ENCODE measurements at places on chromosomes 7 and 10. TPM values are rescaled to one million over a fixed set of nuclear protein-coding genes. Genes with fewer than 3 reads are reported as not detected.

The DRGX gene
- not detected for total RNA-seq

The BICC1 gene
- 0.40 TPM for total RNA-seq

The HTR7 gene
- 7.6 TPM for total RNA-seq

The IDI2 gene
- not detected for total RNA-seq

The LRRC17 gene
- 0.18 TPM for total RNA-seq

The ENKUR gene
- total RNA-seq, result not detected

The GLCCI1 gene
- total RNA-seq, result 44.3 TPM

The SLC26A3 gene
- not detected for total RNA-seq

The CYP2E1 gene
- total RNA-seq, result 0.52 TPM

The STRIP2 gene
- 15.8 TPM for total RNA-seq

The CHST3 gene
- total RNA-seq, result 12.9 TPM

- no peaks in the 10 kb centered on the region for H3K27me3 ChIP-seq
- no peak overlapping the region for H3K27ac ChIP-seq
- no peaks in the 10 kb centered on the region for H3K36me3 ChIP-seq
- no peak overlapping the region for H3K4me3 ChIP-seq
- DNase-seq, result peak; percentile 13
- peaks cover 5% of the 10 kb centered on the region for H3K4me1 ChIP-seq
These were observed 22.6 kb downstream of the HSPA12A start for GRCh38 chr10:116719804-116720203.

DNA sequence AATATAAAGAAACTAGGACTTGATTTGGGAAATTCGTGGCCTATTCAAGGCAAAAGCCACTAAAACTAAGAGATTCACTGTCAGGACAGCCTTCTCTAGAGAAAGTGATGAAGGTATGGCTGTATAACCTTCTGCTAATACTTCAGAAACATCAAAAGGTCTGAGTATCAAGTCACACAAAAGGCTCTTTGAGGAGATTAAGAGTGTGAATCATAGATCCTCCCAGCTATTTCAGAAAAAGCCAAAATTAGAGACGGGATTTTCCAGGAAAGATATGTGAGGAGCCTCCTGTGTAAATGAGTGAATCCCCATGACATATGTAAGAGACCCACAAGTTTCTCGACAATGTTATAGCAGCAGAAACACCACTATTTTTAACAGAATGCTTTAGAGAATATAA is 56.2 kb downstream of the UBE3C start:
- no peaks in the 10 kb centered on the region for H3K4me1 ChIP-seq
- H3K4me3 ChIP-seq, result no peak overlapping the region
- DNase-seq, result no peak
- H3K27ac ChIP-seq, result no peak overlapping the region
- H3K27me3 ChIP-seq, result no peaks in the 10 kb centered on the region

GRCh38 chr10:126787201-126787600 is 116.7 kb upstream of the C10orf90 start:
- H3K36me3 ChIP-seq, result no peaks in the 10 kb centered on the region
- no peak for DNase-seq
- H3K27me3 ChIP-seq, result no peaks in the 10 kb centered on the region
- no peaks in the 10 kb centered on the region for H3K4me1 ChIP-seq

DNA sequence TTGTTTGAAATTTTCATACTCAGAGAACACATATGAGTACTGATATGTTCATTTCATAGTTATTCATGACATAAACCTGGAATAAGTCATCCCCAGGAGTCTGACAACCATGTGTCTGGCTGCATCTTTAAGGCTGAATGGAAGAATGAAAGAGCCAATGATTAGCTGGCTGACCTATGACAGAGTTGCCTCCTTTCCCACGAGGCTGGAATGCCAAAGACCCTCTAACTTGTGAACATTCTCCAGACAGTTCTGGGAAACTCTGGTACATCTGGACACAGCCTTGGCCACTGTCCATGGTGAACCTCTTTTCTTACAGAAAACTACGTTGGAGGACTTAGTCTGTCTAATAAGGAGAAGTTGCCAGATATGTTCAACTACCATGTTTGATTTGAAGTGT is 380.8 kb upstream of the MKI67 start:
- no peak overlapping the region for H3K27ac ChIP-seq
- H3K4me1 ChIP-seq, result no peaks in the 10 kb centered on the region
- H3K4me3 ChIP-seq, result no peak overlapping the region
- DNase-seq, result no peak
- no peaks in the 10 kb centered on the region for H3K36me3 ChIP-seq

GRCh38 chr7:133481676-133482075 is 228.8 kb downstream of the EXOC4 start:
- DNase-seq, result no peak
- H3K27ac ChIP-seq, result no peak overlapping the region
- no peak overlapping the region for H3K4me3 ChIP-seq
- peaks cover 3% of the 10 kb centered on the region for H3K4me1 ChIP-seq

- DNase-seq, result no peak
- H3K27ac ChIP-seq, result no peak overlapping the region
These were observed 285.4 kb downstream of the CXCL12 start for GRCh38 chr10:44099511-44099910.

- H3K4me1 ChIP-seq, result no peaks in the 10 kb centered on the region
- H3K27me3 ChIP-seq, result no peaks in the 10 kb centered on the region
- H3K36me3 ChIP-seq, result no peaks in the 10 kb centered on the region
- no peak overlapping the region for H3K27ac ChIP-seq
- H3K4me3 ChIP-seq, result no peak overlapping the region
- DNase-seq, result no peak
These were observed 186.3 kb upstream of the KCTD7 start for GRCh38 chr7:66442385-66442784.

- no peaks in the 10 kb centered on the region for H3K4me1 ChIP-seq
- DNase-seq, result no peak
- H3K4me3 ChIP-seq, result no peak overlapping the region
- no peaks in the 10 kb centered on the region for H3K27me3 ChIP-seq
- H3K36me3 ChIP-seq, result no peaks in the 10 kb centered on the region
These were observed 28.0 kb downstream of the VIM start for GRCh38 chr10:17256051-17256450.

DNA sequence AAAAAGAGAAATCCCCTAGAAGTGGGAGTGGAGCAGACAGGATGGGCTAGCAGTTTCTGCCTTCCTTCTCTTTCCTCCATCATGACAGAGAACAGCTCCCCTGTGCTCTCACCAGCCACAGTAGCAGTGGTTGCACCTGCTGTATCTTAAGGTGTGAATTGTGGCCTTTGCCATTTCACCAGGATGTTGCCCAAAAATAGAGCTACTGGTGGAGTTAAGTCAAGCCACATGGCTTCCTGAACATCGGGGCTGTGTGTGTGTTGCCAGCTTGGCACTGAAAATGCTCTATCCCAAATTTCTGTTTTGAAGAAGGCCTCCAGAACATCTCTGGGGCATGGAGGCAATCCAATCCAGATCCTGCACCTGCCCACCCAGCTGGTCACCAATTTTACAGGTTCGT is 348.7 kb downstream of the EXOC4 start:
- DNase-seq, result no peak
- H3K36me3 ChIP-seq, result no peaks in the 10 kb centered on the region
- no peaks in the 10 kb centered on the region for H3K27me3 ChIP-seq
- no peak overlapping the region for H3K27ac ChIP-seq
- H3K4me1 ChIP-seq, result no peaks in the 10 kb centered on the region

GRCh38 chr7:154693661-154694060 is 309.3 kb downstream of the PAXIP1 start:
- no peaks in the 10 kb centered on the region for H3K27me3 ChIP-seq
- no peak overlapping the region for H3K4me3 ChIP-seq
- no peak for DNase-seq

DNA sequence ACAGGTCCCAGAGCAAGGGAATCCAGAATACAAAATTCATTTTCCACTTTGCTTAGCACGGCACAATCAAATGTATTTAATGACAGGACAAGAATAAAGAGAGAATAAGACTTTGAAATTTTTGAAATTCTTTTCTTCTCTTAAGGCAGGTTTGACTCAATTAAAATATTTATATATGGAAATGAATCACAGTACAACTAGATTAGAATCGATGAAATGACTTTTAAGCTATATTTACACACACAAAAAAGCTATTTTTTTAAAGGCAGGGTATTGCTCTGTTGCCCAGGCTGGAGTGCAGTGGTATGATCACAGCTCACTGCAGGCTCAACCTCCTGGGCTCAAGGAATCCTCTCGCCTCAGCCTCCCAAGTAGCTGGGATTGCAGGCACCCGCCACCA is 265.4 kb upstream of the SLC26A5 start:
- no peaks in the 10 kb centered on the region for H3K4me1 ChIP-seq
- H3K27ac ChIP-seq, result no peak overlapping the region
- H3K4me3 ChIP-seq, result no peak overlapping the region
- DNase-seq, result no peak

- no peak for DNase-seq
- H3K36me3 ChIP-seq, result no peaks in the 10 kb centered on the region
- no peak overlapping the region for H3K27ac ChIP-seq
- H3K4me3 ChIP-seq, result no peak overlapping the region
- no peaks in the 10 kb centered on the region for H3K27me3 ChIP-seq
- no peaks in the 10 kb centered on the region for H3K4me1 ChIP-seq
These were observed 545.3 kb downstream of the PTPRN2 start for GRCh38 chr7:158042156-158042880.

- peak; percentile 43 for DNase-seq
- H3K36me3 ChIP-seq, result no peaks in the 10 kb centered on the region
- no peaks in the 10 kb centered on the region for H3K4me1 ChIP-seq
- no peak overlapping the region for H3K27ac ChIP-seq
These were observed 379.7 kb downstream of the RPS24 start for GRCh38 chr10:78413076-78414055.

- no peaks in the 10 kb centered on the region for H3K4me1 ChIP-seq
- peaks cover 77% of the 10 kb centered on the region for H3K36me3 ChIP-seq
- no peak overlapping the region for H3K4me3 ChIP-seq
- H3K27ac ChIP-seq, result peak overlapping the region; percentile 51
These were observed 76.0 kb downstream of the SPDYE5 start for GRCh38 chr7:75567948-75568595.

DNA sequence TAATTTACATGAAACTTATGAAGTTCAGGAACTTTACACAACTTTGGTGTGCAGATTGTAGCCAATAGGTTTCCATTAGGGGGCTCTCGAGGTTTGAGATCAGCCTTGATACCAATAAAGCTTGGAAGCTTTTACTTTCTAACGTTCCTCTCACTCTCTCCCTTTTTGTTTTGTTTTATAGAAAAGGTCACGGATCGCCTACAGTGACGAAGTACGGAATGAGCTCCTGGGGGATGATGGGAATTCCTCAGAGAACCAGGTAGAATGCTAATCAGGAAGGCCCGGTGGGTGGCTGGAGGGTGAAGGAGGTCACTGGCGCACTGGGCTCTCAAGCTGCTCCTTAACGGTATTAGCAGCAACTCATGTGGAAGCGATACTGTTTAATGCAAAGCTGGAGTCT is 79.9 kb downstream of the VTI1A start:
- no peaks in the 10 kb centered on the region for H3K36me3 ChIP-seq
- H3K4me3 ChIP-seq, result no peak overlapping the region
- DNase-seq, result peak; percentile 64
- H3K27ac ChIP-seq, result no peak overlapping the region
- H3K4me1 ChIP-seq, result peaks cover 5% of the 10 kb centered on the region

DNA sequence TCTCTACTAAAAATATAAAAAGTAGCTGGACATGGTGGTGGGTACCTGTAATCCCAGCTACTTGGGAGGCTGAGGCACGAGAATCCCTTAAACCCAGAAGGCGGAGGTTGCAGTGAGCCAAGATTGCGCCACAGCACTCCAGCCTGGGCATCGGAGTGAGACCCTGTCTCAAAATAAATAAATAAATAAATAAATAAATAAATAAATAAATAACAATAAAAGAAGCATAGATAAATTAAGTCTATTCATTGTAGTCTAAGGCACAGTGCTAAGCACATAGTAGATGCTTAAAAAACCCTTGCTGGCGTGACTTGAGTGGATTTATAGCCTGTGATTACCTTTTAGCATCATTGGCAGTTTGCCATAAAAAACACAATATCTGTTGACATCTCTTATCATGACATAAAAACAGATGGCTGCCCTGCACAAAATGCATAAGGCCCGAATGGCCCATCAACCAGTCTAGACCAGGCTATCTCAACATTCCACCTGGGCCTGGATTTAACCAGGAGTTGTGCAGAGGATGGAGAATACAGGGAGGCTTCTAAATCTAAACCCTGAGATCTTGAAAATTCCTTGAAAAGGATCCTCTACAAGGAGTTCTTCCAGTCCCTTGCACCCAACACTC is 94.9 kb downstream of the PRLHR start:
- DNase-seq, result no peak
- H3K36me3 ChIP-seq, result no peaks in the 10 kb centered on the region
- H3K4me1 ChIP-seq, result no peaks in the 10 kb centered on the region
- H3K27me3 ChIP-seq, result no peaks in the 10 kb centered on the region
- H3K4me3 ChIP-seq, result no peak overlapping the region

GRCh38 chr7:111532625-111533024 is 29.7 kb downstream of the IMMP2L start:
- no peak overlapping the region for H3K4me3 ChIP-seq
- no peaks in the 10 kb centered on the region for H3K27me3 ChIP-seq
- no peaks in the 10 kb centered on the region for H3K4me1 ChIP-seq

GRCh38 chr7:99625961-99626360 is 9.2 kb downstream of the ZSCAN25 start:
- no peak overlapping the region for H3K4me3 ChIP-seq
- no peak overlapping the region for H3K27ac ChIP-seq
- H3K4me1 ChIP-seq, result peaks cover 5% of the 10 kb centered on the region
- H3K36me3 ChIP-seq, result peaks cover 95% of the 10 kb centered on the region
- DNase-seq, result no peak

DNA sequence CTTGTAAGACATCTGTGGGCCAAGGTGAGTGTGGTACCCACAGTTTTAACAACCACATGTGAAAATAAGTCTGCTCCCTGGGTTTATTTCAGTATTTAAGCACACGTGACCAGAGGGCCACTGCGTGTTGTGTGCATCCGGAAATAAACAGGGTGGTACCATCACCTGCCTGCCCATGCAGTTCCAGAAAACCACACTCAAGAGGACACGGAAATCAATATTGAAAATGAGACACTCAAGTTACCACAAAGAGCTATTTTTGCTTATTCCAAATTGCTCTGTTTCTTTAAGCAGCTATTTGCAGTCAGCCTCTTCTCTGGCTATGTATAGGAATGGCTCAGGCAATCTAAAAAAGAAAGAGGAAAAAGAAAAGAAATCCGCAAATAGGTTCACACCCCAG is 71.8 kb upstream of the LOXL4 start:
- H3K4me1 ChIP-seq, result no peaks in the 10 kb centered on the region
- H3K4me3 ChIP-seq, result no peak overlapping the region
- DNase-seq, result no peak
- no peak overlapping the region for H3K27ac ChIP-seq
- H3K36me3 ChIP-seq, result no peaks in the 10 kb centered on the region

DNA sequence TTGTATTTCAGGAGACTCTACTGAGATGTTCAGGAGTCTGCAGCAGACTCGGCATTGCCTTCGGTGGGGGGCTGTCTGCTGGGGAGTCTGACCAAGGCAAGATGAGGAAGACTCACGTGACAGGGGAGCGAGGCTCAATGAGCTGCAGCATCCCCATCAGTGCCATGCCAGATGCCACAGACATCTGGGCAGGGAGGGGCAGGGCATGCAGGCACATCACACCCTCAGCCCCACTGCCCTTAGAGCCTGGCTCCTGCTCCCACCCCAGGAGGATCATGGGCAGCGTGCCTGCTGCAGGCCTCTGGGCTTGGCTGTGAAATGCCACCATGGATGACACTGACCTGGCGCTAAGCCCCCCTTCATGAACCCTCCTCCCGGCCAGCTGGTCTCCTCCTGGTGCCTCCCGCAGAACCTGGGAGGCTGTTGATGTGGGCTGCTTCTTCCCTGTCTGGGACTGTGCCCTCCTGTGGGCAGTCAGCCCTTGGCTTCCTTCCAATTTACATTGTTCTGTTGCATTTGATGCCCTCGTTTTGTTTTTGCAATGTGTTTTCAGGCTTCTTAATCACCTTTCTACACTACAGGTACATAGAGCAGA is 235.0 kb downstream of the PAXIP1 start:
- no peaks in the 10 kb centered on the region for H3K4me1 ChIP-seq
- H3K27me3 ChIP-seq, result no peaks in the 10 kb centered on the region
- H3K4me3 ChIP-seq, result no peak overlapping the region
- H3K36me3 ChIP-seq, result no peaks in the 10 kb centered on the region
